ENCODE measurements at places on chromosomes 1 and 21.

DNA sequence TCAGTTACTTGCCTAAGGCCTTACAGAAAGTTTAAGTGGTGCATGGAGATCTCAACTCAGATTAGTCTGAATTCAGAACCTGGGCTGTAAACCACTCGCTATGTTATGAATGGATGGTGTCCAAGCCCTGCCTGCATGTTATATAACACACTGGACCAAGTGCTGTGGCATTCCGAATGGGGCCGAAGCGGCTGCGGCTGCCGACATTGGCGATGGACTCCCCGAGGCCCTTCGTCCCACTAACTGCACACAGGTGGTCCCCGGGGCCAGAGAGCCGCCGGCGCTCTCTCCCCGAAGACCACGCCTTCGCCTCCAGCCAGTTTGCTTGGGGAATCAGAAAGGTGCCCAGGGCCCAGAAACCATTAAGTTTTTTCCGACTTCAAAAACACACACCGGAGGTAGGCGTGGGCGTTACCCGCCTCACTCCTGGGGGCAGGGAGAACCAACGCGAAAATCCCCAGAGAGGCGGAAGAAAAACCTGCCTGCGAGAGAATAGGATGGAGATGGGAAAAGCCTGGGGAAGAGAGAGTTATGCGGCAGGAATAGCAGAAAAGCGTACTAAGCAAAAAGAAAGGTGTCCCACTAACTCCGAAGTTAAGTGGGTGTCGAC lies 579 bp upstream of the TENT5C start:
- no peak for DNase-seq

DNA sequence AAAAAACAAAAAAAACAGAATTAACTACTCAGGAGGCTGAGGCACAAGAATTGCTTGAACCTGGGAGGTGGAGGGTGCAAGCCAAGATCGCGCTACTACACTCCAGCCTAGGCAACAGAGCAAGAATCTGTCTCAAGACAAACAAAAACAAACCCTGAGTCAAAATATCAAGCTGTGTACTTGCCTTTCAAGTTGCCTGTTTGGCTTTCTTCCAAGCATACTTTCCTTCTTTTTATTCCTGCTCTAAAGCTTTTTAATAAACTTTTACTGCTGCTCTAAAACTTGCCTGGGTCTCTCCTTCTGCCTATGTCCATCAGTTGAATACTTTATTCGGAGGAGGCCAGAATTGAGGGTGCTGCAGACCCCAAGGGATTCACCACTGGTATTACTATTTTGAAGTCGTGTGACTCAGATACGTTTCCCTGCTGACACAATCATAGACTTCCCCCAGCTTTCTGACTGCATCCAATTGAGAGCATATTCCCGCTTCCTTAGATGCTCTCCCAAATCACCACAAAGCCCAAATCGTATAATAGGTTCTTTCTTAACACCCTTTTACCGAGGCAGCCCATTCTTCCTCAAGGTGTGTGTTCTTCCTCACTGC lies 3.5 kb upstream of the ACBD6 start:
- DNase-seq: no peak

- no peak for DNase-seq
These were observed 37.6 kb upstream of the KIRREL1 start for GRCh38 chr1:157955857-157956256.

DNA sequence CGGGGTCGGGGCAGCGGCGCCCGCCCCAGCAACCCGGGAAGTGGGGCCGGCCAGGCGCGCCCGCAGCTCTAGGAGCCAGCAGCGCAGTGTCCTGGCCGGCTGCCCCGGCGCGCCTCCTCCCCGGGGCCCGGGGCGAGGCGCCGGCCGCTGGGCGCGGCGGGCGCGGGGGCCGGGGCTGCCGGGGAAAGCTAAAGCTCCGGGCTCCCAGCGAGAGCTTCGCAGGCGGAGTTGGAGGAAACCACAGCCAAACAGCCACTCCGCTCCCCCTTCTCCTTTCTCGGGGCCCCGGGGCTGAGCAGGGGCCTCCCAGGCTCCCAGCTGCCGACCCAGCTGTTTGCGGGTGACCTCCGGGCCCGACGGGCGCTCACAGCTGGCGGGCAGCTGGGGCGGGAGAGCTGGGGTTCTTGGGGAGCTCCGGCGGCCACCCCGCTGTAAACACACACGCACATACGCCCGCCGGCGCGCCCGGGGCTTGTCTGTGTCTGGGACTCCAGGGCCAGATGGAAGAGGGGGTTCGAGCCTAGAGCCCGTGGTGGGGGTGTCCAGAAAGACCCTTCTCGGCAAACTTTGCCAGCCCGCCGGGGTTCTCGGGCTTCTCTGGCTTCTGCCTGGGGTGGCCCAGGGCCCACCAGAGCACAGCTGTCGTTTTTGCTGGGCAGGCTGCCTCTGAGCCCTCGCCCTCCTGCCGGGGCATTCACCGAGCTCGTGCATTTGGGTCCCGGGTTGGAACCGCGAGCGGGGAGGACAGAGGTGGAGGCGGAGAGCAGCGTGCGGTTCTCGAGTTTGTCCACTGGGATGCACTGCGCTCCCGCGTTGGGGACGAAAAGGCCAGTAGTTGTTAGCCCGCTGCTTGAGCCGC lies 1.5 kb downstream of the AJAP1 start:
- no peak for DNase-seq

- DNase-seq: no peak
These were observed 450.4 kb downstream of the MATN1 start for GRCh38 chr1:30273021-30273325.

DNA sequence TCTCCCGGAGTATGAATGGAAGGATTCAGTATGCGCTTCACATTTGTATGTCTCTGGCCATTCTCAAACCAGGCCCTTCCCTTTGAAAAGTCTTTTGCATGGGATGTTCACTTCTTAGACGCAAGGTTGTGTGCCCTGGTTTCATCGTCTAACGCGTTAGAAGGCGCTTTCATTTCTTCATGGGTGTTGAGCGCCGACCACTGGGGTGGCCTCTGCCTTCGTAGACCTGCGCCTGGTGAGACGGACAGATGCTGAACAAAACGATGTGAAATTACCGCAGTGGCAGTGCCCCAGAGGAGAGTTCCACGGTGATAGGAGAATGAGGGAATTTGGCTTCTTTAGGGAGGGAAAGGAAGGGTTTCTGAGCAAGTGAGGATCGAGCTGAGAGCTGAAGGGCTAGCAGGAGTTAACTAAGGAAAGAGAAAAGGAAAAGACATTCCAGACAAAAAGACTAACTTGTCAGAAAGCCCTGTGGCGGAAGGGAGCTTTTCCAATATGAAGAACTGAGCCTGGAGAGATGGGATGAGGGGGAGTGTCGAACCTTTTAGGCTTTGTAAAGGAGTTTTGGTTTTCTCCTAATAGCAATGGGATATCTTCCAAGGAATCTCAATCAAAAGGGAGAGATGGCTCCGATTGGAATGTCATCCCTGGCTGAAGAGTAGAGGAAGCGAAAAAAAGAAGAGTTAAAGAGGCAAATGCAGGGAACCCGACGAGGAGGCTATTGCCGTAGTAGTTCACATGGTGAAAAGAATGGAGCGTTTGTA lies 951 bp downstream of the GGPS1 start:
- no peak for DNase-seq

GRCh38 chr1:74591949-74592348 lies 79.5 kb upstream of the LRRC53 start:
- DNase-seq: no peak

- DNase-seq: peak; percentile 93
These were observed 8.2 kb upstream of the IL22RA1 start for GRCh38 chr1:24151175-24151533.

DNA sequence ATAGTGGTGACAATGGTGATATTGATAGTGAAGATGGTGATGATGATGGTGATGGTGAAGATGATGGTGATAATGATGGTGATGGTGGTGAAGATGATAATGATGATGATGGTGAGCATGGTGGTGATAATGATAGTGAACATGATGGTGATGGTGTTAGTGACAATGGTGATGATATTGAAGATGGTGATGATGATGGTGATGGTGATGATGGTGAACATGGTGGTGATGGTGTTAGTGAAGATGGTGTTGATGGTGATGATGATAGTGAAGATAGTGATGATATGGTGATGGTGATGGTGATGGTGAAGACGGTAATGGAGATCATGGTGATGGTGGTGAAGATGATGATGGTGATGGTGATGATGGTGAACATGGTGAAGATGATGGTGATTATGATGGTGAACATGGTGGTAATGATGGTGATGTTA lies 259.2 kb downstream of the MATN1 start:
- no peak for DNase-seq

DNA sequence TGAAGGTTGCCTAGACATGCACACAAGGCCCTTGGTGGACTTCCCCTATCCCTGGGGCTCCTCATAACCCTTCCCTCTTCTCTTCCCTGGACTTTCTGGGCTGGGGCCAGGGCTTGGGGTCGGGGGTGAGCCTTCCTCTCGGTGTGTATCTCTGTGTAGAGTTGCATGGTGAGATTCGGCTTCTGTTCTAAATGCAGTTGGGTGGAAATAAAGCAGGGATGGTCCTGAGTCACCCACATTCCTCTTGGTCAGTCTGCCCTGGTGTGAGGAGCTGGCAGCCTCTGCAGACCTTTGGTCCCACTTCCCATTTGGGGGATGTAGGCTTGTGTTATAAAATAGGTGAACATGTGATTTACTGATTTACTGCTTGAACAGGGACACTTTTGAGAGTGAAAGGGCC lies 38.0 kb downstream of the ADARB1 start:
- no peak for DNase-seq

- no peak for DNase-seq
These were observed 1.8 kb upstream of the GBP5 start for GRCh38 chr1:89274411-89274857.

GRCh38 chr1:14323568-14324247 lies 274.8 kb upstream of the KAZN start:
- no peak for DNase-seq

- DNase-seq: no peak
These were observed 83.6 kb downstream of the CAMTA1 start for GRCh38 chr1:6868660-6869380.

- no peak for DNase-seq
These were observed 2.7 kb upstream of the RAB29 start for GRCh38 chr1:205777994-205778393.

GRCh38 chr21:42937960-42938605 lies 12.7 kb upstream of the ERVH48-1 start:
- no peak for DNase-seq
